Activated CD8-positive, alpha-beta memory T cell treated with anti-CD3 and anti-CD28 coated beads for 48 hours (primary cell): ENCODE measurements at places on chromosomes 4 and X.

DNA sequence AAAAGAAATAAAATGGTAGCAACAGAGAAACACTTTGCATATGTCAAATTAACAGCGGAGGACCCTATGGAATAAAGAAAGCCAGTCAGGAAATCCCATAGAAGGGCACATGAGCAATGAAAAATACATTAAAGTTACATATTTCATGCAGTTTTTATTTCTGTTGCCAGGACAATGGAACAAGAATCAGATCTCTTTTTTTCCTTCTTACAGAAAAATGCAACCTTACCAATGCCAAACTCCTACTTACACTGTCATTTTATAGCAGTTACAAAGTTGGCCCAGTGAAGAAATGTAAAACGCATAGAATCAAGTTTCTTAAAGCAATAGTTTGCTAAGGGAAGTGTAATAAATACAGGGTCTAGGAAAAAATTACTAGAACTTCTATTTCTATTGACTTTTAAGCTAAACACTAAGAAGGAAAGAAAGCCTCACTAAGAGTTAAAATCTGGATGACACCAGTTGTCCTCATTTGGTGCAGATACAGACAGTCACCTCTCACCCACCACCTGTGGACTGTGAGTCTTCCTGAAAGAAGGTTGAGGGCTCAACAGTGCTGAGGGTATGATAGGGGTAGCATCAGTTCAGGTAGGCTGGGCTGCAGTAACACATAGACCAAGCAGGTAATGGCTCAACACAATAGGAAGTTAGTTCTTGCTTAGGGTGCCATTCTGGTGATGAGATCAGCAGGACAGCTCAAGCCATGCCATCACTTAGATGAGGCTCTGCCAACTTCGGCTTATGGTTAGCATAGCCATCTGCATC, 224.6 kb downstream of the ANAPC10 start:
- no peak for DNase-seq

DNA sequence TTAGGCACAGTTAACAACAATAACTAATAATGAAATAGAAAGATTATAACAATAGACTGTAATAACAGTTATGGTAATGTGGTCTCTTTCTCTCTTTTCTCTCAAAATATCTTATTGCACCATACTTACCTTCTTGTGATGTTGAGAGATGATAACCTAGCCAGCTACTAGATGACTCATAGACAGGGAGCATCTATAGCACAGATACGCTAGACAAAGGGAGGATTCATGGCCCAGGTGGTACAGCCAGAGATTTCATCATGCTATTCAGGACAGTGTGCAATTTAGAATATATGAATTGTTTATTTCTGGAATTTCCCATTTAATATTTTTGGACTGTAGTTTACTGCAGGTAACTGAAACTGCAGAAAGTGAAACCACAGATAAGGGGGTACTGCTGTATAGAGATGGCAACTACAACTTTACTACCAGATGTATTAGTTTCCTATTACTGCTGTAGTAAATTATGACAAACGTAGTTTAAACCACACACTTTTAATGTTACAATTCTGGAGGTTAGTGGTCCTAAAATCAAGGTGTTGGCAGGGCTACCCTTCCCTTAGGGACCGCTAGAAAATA, 41.8 kb upstream of the MAGED1 start:
- no peak for DNase-seq

GRCh38 chrX:40411340-40412111, 169.2 kb upstream of the ATP6AP2 start:
- DNase-seq: no peak

GRCh38 chrX:78527263-78527662, 131.9 kb downstream of the RTL3 start:
- DNase-seq: no peak

DNA sequence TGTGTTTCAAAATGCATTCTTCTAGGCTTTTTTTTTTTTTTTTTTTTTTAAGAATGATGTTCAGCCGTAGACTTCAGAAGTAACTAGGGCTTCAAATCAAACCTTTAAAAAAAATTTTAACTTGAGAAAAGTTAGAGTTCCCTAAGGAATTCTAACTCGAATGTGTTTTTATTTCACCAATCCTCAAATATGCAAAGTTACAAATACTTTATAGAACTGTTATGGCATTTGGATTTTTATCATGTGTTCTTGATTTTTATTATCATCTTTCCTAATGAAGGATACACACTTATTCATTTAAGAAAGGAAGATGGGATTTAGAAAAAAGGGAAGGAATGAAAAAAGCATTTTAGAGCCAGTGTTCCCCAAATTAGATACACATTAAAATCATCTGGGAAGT, 200.6 kb upstream of the LDB2 start:
- DNase-seq: no peak

DNA sequence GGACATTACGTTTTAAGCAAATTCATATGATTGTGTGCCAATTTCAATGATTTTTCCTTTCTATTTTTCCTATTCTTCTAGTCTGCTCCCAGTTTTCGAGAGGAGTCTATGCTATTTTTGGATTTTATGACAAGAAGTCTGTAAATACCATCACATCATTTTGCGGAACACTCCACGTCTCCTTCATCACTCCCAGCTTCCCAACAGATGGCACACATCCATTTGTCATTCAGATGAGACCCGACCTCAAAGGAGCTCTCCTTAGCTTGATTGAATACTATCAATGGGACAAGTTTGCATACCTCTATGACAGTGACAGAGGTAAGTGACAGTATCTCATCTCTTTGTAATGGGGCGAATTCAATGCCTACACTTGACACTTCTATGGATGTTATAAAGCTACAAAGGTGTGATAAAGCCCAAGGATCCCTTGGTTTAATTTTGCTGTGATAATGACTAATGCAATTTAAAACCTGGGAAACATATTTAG, 83.0 kb downstream of the GRIA2 start:
- DNase-seq: no peak

- DNase-seq: no peak
Measured at GRCh38 chrX:97938706-97939105, 1055.0 kb downstream of the RPA4 start.

GRCh38 chrX:30580641-30581040, 3.1 kb upstream of the TASL start:
- no peak for DNase-seq

DNA sequence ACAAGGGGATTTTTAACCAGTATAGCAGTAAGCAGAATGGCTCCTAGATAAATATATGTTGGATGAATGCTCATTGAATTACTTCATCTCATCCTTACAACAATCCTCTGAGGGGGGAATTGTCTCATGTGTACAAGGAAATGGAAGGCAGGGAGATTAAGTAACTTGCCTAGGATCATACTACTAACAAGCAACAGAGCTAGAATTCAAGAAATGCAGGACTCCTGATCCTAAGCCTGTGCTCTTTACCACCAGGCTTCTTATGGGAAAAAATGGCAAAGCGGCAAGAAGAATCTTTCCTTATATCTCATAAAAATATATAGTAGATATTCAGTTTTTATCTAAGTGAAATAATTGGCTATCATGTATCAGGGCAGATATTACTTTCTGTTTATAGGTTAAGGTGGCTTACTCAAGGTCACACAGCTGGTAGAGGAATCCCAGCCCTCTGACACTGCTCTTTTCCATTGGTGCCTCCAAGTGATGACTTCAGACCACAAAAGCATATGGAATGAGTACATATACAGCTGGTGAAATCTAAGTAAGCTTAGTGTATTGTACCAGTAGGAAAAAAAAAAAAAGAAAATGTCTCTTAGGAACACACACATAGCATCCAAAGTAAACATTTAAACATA, 2.1 kb downstream of the ABHD18 start:
- no peak for DNase-seq

- no peak for DNase-seq
Measured at GRCh38 chr4:122045533-122045932, 93.7 kb upstream of the TRPC3 start.

DNA sequence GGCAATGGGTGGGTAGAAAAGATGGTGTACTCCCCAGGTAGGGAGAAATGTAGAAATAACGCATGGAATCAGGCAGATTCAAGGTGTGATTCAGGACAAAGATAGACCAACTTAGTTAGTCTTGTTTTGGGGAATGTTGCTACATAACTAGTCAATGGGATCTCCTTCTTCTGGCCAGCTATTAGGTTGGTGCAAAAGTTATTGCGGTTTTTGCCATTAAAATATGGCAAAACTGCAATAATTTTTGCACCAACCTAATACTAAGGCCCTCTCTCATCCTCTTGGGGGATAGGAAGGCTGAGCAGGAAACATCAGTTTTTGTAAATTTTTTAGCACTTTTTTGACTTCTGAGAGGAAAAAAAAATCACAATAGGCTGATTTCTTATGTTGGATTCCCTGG, 23.2 kb downstream of the CYBB start:
- no peak for DNase-seq

DNA sequence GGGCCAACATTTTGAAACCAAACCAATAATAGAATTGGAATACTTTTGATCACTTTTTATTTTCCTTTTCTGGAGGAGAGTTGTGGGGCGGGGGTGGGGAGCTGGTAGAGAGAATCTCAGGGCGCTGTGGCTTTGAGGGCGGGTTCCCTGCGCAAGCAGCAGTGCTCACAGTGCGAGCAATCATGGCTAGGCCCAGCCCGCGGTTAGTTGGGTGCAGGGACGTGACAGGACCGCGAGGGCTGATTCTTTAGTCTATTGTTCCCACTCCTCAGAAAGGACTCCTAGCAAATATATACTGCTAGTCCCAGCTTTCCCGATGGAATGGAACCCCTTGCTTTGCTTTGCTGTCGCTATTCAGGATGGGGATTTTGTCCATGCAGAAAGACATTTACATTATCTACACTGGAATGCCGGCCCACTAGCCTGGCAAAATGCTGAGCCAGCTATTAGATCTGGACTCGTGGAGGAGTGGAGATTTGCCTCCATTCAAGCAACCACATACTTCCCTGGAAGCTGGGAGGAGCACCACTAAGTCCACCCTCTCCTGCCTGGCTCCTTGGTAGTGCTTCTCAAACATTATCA, 23.9 kb upstream of the APLN start:
- peak; percentile 3 for DNase-seq

GRCh38 chr4:129863206-129863605, 767.3 kb downstream of the C4orf33 start:
- DNase-seq: no peak

DNA sequence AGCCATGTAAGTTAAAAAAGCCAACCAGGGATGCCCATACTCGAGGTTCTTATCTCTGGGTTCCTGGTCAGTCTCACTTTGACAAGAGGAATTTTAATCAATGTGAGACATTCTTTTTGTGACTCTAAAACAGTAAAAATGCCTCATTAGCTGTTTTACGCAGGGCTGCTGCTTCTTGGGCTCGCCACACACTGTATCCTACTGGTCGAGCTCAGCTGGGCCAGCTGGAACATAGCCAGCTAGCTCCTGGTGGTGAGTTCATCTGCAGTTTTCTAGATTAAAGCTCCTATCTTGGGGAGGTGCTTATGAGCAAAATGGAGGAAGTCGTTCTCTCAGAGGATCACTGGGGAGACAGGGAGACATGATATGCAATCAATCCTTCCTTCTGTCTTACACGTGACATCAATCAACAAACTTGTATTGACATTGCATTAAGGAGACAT, 55.9 kb upstream of the LEF1 start:
- no peak for DNase-seq

DNA sequence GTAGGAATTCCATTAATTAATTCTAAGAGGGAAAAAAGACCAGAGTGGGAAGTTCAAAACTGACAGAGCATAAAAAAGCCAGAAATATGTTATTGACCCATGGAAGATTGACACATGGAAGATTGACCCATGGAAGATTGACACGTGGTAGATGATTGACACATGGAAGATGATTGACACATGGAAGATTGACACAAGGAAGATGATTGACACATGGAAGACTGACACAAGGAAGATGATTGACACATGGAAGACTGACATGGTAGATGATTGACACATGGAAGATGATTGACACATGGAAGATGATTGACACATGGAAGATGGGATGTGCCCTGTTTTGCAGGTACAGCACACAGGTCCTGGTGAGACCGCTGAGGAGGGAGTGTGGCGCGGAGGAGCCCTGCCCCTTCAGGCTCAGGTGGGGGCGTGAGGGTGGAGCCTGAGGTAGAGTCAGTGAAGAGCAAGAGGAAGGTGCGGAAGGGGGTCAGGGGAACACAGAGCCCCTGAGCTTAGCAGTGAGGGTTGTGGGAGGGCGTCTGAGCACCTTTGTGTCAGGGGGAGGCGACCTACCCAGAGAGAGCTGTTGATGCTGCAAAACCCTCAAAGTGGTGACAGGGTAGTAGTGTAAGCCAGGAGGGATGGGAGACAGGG, 15.8 kb upstream of the PDE6B start:
- DNase-seq: no peak

DNA sequence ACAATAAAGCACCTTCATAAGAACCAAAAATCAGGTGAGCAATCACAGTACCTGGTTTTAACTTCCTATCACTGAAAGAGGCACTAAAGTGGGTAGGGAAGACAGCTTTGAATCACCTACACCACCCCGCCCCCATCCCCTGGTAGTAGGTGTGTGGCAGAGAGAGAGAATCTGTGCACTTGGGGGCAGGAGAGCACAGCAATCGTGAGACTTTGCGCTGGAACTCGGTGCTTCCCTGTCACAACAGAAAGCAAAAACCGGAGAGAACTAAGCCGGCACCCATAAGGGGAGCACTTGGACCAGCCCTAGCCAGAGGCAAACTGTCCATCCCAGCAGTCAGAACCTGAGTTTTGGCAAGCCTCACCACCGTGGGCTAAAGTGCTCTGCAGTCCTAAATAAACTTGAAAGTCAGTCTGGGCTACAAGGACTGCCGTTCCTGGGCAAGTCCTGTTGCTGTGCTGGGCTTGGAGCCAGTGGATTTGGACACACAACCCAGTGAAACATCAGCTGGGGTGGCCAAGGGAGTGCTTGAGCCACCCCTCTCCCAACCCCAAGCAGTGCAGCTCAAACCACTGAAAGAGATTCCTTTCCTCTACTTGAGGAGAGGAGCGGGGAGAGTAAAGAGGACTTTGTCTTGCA, 32.1 kb downstream of the NDUFB11 start:
- no peak for DNase-seq

GRCh38 chr4:52883707-52884669, 21.9 kb downstream of the RASL11B start:
- no peak for DNase-seq

DNA sequence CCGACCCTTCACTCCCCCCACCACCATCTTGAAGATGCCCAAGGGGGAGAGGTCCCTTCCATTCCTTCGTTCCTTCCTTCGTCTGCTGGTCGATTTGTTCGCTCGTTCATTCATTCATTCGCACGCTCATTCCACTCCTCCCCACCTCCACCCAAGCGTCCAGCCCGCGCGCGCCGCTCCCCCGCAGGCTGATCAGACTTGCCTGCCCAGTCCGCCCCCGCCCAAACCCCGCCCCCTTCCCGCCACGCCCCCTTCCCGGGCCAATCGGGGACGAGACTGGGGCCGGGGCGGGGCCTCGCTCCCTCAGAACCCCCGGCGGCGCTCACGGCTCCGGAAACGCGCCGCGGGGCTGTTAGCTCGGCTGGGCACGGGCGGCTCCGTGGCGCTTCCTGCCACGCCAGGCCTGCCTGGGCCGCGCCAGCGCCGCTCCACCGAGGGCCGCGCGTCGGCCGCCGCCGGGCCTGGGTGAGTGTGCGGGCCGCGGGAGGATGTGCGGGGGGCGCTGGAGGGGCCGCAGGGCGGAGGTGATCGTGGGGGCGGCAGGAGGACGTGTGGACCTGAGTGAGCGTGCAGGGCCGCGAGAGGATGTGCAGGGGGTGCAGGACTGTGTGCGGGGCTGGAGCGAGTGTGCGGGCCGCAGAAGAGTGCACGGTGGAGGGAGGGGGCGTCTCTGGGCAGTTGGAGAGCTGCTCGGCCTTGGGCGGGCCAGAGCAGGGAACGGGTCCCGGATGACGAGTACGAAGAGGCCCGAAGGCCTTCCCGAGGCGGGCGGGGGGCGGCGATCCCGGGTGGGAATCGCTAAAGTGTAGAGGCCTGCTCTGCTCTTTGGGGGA, at the start of gene ZNF275:
ZNF275 (plus strand) TSS at position 333 of the 833 bp plus-strand sequence. CDS start 2,527 bp downstream, outside the sequence.
- DNase-seq: peak; percentile 59
